ENCODE measurements at places on chromosomes 5 and 9.

- DNase-seq = no peak
These were observed 1146.2 kb downstream of the CDH9 start for GRCh38 chr5:25892211-25892610.

DNA sequence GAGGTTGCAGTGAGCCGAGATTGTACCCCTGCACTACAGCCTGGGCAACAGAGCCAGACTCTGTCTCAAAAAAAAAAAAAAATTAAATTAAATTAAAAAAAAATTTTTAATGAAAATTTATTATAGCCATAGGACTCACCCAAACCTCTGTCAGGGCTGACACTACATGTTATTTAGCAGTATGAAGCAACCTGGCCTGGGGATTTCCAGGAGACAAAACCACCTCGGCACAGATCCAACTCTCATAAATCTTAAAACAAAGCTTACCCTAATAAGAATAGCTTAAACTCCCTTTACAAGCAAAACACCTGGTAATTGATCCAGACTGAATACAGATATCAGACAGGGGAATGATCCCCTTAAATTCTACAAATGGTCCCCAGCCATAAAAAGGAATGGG is 38.4 kb downstream of the PPP1R2B start:
- DNase-seq = no peak

- no peak for DNase-seq
These were observed 30.6 kb downstream of the SPINK5 start for GRCh38 chr5:148094336-148094735.

DNA sequence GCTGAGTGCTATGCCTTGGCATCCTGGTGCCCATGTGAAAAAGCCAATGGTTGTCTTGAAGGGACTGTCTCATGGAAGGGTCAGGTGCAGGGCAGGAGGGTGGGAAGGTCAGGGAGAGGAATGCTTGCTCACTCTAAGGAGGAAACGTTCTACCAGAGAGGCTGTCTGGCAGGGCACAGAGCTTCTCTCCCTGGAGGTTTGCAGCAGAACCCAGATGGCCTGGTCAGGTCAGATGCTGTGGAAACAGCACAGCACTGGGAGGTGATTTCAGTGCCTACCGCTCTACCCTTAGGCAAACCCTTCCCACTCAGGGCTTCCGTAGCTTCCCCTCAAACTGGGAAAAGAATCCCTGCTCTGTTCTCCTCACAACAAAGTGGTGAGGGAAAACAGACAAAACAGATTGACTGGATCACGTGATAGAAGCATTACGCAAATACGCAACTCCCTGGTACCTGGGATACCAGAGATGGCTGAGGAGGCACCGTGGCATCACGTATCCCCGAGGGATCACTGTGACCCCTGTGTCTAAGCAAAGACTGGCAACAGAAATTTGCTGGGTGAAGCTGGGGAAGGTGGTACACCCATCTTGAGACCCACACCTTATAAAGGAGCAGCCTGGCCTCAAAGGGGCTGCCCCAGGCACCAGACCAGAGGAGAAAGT is 3.9 kb upstream of the MGAT1 start:
- no peak for DNase-seq

DNA sequence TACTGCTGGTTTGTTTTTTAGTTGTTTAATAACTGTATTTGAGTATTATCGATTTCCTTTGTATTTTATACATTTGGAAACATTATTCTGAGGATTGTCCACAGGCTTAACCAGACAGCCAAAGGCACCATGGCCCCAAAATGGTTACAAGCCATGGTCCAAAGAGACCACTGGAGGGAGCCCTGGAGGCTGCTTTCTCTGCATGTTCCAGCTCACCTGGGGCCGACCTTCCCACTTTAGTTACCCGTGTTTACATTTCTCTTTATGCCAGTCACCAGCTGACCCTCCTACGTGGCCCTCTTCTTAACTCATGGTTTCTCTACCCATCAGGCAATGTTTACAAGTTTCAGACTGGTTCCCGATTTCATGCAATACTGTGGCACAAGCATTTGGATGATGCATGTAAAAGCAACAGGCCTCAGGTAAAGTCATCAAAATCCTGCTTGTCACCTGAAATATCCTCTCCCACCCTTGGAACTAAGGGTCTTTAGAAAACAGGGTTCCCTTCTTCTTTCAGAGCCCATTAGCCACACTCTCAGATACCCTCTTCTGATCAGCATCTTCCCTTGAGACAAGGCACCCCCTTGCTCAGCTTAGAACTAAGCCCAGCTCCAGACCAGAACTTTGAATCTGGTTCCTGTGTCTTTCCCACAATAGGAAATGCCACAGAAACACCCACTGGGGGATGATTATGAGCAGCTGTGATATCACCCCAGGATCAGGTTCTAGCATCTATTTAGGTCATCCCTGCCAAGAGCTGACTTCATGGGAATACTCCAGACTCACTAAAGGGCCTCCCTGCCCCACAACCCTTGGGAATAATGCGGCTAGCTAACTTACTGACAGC is 49.9 kb upstream of the GARNL3 start:
- peak; percentile 47 for DNase-seq

DNA sequence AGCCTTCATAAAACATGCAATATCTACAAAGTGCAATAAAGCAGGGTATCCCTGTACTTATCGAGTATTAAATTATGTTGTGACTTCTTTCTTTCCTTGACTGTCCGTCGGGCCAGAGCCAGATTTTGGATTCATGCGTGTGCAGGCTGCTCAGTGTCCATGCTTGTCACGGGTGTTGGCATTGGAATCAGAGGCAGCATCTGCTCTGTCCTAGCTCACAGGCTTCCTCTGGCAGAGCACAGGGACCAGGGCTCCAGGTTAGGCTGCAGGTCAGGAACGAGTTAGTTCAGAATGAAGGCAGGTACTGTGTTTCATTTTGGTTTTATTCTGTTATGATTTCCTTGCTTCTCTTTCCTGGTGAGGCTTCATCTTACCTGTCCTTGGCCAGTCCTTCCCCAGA is 249.8 kb downstream of the AUH start:
- DNase-seq = no peak

- peak; percentile 3 for DNase-seq
These were observed 3.2 kb downstream of the ZNF366 start for GRCh38 chr5:72503888-72504491.

GRCh38 chr5:122997294-122997693 is 39.2 kb downstream of the PPIC start:
- no peak for DNase-seq

DNA sequence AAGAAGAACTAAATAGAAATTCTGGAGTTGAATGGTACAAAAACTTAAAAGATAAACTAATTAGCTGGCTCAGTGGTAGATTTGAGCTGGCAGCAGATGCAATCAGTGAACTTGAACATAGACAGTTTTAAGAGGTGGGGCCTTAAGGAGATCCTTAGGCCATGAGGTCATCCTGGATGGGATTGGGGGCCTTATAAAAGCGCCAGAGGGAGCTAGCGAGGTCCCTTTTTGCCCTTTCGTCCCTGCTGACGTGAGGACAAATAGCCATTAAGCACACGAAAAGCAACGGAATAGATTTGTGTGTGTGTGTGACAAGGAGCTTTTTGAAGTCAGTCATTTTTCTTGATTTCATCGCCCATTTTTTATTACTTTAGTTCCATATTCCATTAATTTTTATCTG is 83.3 kb downstream of the ZNF354C start:
- no peak for DNase-seq

GRCh38 chr9:14007190-14007769 is 306.7 kb downstream of the NFIB start:
- no peak for DNase-seq

DNA sequence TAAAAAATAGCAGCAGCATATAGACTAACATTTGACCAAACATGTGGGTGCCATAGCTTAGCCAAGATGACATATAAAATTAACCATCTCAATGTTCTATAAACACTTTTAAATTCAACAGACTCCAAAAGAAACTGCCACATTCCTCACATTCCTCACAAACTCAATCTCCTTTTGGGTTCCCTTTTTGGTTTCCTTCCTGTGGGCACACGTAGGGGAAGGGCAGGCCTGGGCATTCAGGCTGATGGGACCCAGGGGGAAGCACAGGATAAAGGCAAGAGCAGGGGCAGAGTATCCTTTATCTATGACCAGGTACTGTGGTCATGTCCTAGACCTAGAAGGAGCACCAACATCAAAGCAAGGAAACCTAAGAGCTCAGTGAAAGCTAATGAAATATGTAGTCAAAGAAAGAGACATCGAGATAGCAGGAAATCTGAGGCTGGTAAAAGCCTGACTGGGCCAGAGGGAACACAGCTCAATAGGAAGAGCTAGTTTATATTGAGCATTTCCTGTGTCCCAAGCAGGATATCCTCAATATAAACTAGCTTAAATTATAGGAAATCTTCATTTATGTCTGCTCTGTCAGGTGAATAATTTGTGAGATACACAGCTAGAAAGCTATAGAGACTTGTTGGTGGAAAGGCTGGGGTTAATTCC is 13.6 kb upstream of the ERAP1 start:
- no peak for DNase-seq

DNA sequence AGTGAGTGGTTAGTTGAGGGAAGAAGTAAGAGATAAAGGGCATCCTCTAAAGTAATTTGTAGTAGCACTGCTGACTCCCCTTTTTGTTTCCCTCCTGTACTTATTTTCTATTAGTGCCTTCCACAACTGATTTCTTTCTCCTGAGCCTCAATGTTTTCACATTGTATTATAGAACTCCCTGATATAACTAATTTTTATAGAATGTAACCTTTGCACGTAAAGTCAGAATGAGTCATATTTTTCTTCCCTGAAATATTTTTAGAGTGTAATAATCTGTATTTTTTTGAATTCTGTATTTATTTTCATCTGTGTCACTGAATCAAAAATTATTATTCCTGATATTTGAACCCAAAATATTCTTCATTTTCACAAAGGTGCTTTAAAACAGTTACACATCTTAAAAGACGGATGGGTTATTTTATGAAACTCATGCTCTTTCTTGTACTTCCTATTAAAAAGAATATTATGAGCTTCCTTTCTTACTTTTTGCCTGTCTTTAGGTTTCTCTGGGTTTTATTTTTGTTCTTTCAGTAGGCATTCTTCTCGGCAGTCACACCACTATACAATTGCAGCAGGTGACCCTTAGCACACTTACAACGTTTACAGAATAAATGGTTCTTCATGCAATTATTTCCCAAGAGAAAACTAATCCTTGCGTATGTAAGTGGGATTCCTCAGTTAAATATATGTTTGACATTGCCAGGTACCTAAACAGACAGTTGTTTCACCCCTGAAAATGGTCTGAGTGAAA is 30.5 kb upstream of the DMRTA1 start:
- DNase-seq = no peak

- DNase-seq = no peak
These were observed 459.5 kb upstream of the KLF4 start for GRCh38 chr9:107949061-107949460.

GRCh38 chr5:179404321-179405053 is 59.2 kb upstream of the ADAMTS2 start:
- DNase-seq = no peak

DNA sequence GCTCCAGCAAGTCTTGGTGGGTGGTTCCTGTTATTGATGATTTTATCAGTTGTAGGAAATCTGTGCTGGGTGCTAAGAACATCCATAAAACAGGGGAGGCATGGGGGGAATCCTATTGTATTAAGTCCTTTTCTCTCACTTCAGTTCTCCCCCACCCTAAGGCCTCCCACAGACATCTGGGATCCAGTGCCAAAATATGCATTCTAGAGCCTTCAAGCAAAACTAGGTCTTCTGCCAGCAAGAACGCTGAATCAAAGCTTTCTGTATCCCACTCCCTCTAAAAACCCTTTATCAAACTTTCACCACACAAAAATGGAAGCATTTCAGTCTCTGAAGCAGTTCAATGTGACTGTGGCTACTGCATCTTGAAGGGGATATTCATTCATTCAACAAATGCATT is 281.9 kb downstream of the GAS1 start:
- no peak for DNase-seq

DNA sequence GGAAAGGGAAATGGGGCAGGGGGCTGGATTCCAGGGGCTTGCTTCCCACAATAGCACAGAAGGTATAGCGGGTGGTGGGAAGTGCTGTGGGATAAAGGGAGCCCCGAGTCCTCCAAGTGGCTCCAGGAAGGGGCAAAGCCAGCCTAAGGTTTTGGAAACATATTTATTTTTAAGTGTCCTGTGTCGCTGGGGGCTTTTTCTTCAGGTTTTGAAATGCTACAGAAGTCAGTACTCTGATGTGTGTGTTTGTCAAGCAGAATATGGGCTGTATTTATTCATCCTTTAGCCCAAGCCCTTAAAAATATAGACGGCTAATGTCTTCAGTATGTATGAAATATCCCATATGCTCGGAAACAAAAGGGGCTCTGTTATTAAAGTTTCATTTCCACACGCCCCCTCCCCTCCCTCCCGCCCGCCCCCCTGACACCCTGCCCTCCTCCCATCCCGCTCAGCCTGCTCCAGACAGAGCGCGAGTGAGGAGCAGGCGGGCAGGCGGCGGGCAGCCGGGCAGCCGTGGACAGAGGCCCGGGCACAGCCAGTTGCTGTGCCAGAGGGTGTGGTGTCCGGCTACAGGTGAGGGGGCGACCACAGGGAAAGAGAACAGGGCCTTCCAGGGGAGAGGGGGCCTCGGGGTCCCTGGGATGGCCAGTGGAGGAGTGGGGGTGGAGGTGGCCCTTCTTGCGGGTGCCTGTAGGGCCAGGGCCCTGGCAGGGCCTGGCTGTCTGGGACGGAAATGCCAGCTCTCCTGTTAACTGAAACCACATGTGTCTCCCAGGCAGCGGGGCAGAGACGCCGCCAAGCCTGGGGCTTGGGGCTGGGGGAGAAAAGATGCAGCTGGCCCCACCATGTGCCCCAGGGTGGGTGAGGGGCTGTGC is 39.6 kb upstream of the SYNPO start:
- DNase-seq = no peak

DNA sequence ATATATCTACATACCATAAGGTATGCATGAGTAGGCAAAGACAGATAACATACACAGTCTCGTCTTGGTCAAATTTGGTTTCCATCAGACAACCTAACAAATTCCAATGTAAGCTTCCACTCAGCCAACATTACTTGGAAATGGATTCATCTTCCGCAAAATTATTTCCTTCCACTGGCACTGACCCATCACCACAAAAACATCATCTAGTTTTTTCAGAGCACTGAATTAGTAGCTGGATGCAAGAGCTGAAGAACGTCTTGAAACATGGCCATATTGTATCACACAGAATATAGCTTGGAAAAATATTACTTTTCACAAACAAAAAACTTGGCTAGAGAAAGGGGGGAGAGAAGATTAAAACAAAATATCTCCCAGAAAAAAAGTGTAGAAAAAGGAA is 73.5 kb downstream of the EFNA5 start:
- DNase-seq = no peak
